ENCODE measurements at places on chromosomes 4 and X. TPM values are rescaled to one million over a fixed set of nuclear protein-coding genes. Genes with fewer than 3 reads are reported as not detected.

- no peak for DNase-seq
Measured at GRCh38 chrX:100083211-100083610, 326.9 kb downstream of the PCDH19 start.

DNA sequence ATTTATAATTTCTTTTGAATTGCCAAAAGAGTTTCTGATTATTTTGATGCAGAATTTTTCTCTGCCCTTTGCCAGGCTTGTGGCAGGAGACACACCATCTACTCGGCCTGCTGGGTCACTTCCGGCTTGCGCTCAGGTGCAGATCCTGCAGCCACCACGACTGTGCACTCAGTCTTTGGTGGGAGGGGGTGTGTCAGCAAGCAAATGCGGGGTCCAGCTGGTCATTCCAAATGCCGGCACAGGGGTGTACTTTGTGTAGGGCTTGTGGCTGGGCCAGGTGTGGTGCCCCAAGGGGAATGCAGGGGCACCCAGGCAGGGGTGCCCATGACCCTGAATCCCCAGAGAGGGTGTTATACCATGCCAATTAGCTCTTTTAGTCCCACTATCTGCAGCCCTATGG lies 673.0 kb downstream of the TLL1 start:
- DNase-seq, result no peak

- peak; percentile 42 for DNase-seq
Measured at GRCh38 chrX:150547375-150548115, 20.9 kb upstream of the MTM1 start.

GRCh38 chr4:136558940-136559494 lies 973.3 kb downstream of the PCDH18 start:
- DNase-seq, result no peak

GRCh38 chrX:106906361-106906760 lies 3.2 kb upstream of the RIPPLY1 start:
- peak; percentile 40 for DNase-seq

DNA sequence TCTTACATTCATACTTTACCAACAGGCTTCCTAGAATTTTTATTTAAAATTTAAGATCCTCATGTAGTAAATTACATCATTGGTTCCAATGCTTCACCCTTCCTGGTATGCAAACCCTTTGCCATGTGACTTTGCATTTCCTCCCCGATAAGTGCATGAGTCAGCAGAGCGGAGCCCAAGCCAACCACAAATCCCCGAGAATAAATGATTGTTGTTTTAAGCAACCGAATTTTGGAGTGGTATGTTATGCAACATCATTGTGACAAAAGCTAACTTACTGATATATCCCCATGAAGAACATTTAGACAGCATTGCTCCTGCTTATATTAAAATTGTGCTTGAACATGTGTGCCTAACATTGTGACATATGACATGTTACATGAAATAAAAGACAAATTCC lies 199.4 kb upstream of the DDX53 start:
- no peak for DNase-seq

Gene EBP
- 34.0 TPM for polyA plus RNA-seq

Gene MAGEE1
- 5.3 TPM for polyA plus RNA-seq

Gene DCUN1D4
- 46.6 TPM for polyA plus RNA-seq
